ENCODE measurements at places on chromosomes 7 and 10.
A peak's percentile ranks its signal among the peaks of the same experiment; 100 is the strongest.

DNA sequence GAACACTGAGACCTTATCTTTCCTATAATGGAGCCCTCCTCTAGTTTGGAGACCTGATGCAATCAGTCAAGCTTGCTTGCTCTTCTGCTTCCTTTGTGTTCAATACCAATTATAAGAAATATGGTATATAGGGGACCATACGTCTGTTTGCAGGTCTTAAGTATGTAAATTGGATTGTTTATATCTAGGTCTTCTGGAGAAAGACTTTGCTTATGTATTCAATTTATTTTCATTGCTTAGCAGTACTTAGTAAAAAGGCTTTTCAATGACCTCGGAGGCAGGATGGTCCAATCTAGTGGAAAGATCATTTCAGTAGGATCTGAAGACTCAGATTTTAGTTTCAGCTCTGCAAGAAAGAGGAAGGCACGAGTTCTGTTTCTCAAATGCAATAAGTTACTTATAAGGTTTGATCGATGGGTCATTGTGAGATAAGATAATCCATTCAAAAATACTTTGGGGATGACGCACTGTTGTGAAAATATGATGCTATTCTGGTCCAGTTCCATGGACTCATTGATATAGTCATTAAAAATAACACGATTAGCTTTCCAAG is 571.6 kb downstream of the SH2D4B start:
- no peak overlapping the region for H3K27ac ChIP-seq
- no peak for DNase-seq
- no peaks in the 10 kb centered on the region for H3K36me3 ChIP-seq

- H3K4me3 ChIP-seq, result no peak overlapping the region
- no peak overlapping the region for H3K27ac ChIP-seq
- no peak for DNase-seq
Measured at GRCh38 chr7:42338916-42339540, 102.0 kb upstream of the GLI3 start.

DNA sequence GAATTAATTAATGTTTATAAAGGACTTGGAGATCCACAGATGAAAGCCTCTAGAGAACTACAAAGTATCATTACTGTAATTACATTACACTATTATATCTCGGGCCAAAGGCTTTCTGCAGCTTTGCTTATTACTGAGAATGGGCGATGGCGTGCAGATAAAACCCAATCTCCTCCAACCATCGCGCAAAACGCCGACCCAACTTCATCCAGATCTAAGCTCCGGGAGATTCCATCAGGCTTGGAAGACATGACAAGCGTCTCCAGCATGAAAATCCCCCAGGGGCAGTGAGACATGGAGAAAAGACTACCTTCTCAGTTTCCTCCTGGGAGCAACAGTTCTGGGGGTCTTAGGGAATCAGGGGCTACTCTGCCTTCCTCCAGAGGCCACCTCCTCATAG is 42.2 kb upstream of the CUX1 start:
- no peaks in the 10 kb centered on the region for H3K36me3 ChIP-seq
- H3K27ac ChIP-seq, result no peak overlapping the region
- peaks cover 4% of the 10 kb centered on the region for H3K27me3 ChIP-seq
- no peaks in the 10 kb centered on the region for H3K4me1 ChIP-seq
- DNase-seq, result no peak
- H3K4me3 ChIP-seq, result no peak overlapping the region

DNA sequence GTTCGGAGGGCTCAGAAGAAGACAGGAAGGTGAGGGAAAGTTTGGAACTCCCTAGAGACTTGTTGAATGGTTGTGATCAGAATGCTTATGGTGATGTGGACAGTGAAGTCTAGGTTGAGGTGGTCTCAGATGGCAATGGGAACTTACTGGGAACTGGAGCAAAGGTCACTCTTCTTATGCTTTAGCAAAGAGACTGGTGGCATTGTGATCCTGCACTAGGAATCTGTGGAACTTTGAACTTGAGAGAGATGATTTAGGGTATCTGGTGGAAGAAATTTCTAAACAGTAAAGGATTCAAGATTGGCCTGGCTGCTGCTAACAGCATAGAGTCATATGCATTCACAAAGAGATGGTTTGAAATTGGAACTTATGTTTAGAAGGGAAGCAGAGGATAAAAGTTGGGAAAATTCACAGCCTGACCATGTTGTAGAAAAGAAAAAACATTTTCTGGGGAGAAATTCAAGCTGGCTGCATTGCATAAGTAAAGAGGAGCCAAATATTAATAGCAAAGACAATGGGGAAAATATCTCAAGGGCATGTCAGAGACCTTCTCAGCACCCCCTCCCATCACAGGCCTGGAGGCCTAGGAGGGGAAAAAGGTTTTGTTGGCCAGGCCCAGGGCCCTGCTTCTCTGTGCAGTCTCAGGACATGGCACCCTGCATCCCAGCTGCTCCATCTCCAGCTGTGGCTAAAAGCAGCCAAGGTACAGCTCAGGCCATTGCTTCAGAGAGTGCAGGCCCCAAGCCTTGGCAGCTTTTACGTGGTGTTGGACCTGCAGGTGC is 26.0 kb upstream of the ARHGAP12 start:
- H3K4me1 ChIP-seq, result no peaks in the 10 kb centered on the region
- no peak for DNase-seq
- H3K27ac ChIP-seq, result no peak overlapping the region
- H3K4me3 ChIP-seq, result no peak overlapping the region

DNA sequence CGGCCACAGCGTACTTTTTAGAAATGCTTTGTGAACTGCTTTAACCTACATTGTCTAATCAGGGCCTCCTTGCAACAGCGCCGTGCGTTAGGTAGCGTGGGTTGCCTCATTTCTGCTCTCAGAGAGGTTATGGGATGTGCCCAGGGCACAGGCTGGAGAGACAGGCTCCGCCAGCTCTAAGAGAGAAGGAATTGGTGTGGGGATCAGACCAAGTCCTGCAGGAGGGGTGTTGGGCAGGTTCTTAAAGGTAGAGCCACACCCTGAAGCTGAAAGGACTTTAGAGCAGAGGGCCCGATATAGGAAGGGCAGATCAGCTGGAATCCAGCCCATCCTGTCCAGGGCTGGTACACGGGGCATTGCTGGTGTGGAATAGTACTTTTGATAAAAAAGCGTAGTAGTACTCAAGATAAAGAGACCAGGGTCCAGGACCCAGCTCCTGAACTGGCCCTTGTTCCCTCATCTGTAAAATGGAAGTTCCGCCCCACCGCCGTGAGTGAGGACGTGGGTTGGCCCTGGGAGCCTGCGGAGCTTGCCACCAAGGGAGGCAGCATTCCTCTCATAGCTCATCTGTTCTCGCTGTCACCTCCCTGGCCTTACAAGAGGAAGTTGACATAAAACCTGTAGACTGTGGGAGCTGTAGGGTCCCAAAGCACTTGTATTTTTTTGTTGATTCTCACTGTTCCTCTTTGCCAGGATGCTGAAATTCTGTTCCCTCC is 37.2 kb downstream of the TMEM120A start:
- peaks cover 5% of the 10 kb centered on the region for H3K4me1 ChIP-seq
- H3K36me3 ChIP-seq, result peaks cover 6% of the 10 kb centered on the region
- no peak overlapping the region for H3K4me3 ChIP-seq
- no peaks in the 10 kb centered on the region for H3K27me3 ChIP-seq

DNA sequence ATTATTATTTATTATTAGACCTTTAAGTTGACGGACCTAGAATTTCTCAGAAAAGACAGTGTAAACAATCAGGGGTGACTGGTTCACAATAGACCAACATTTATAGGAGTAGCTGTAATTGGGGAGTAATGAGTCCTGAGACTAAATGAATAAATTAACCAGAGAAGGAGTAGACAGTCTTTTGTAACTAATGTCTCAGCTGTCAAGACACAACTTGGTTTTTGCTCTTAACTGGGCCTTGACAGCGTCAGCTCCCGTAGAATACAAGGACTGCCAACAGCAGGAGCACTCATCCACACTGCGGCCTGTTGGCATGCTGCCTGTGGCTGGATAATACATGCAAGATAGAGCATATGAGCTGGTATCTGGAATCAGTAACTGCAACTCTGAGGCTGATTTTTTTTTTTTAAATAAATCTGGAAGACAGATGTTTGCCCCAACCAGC is 123.9 kb downstream of the CACNA2D1 start:
- H3K4me3 ChIP-seq, result no peak overlapping the region
- no peaks in the 10 kb centered on the region for H3K27me3 ChIP-seq
- no peak overlapping the region for H3K27ac ChIP-seq

DNA sequence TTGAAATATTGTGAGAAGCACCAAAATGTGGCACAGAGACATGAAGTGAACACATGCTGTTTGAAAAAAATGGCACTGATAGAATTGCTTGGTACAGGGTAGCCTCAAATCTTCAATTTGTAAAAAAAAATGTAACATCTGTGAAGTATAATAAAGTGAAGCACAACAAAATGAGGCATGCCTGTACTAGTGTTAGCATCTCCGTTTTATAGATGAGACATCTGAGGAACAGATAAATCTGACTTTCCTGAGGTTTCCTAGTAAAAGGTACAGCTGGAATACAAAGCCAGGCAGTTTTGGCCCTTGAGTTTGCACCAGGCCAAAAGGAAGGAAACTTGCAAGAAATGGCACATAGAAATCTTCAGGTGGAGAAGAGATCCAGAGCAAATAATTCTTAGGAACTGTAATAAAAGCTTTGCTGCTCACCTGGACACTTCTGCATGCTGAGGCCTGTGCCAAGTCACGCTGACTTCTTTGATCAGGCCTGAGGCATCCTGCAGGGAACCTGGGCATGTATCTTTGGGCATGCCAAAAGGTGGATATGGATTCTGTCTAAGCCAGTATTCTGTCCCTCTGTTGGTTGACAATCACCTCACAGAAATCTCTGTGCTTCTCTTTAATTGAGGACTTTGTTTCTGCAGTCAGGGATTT is 251.5 kb upstream of the PLPP4 start:
- no peak for DNase-seq
- H3K4me1 ChIP-seq, result no peaks in the 10 kb centered on the region
- H3K4me3 ChIP-seq, result no peak overlapping the region
- H3K36me3 ChIP-seq, result no peaks in the 10 kb centered on the region
- no peak overlapping the region for H3K27ac ChIP-seq

DNA sequence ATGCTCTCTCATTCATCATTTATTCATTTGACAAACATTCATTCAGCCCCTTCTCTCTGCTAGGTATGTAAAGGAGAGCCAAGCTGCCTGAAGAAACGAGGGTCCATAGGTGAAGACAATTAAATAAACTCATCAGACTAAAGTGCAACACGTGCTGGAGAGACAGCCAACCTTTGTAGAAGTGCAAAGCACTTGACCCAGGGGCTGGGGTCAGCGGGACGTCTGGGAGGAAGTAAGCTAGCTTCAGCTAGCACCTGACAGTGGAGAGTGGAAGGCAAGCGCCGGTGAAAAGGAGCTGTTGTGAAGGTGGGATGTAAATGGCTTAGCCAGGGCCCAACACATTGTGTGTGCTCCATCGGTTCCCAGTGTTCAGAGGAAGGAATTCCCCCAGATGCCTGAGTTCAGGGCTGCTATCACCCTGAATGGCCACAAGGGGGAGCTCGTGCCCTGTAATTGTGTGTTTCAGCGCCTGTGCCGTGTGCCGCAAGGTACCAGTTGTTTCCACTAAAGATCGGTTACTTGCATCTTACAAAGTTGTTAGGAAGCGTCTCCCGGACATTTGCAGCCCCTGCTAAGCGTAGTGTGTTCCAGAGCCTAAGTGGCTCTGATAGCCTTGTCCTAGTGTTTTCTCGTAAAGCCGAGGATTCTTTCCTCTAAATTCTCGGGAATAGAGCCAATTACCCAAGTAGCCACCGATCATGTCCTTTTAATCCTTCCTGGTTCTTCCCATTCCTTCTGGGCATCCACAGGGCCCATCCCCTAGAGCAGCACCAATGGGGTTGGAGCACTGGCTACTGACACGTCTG is 30.6 kb downstream of the TLX1 start:
- peak; percentile 64 for DNase-seq
- peaks cover 7% of the 10 kb centered on the region for H3K4me1 ChIP-seq
- no peaks in the 10 kb centered on the region for H3K27me3 ChIP-seq

DNA sequence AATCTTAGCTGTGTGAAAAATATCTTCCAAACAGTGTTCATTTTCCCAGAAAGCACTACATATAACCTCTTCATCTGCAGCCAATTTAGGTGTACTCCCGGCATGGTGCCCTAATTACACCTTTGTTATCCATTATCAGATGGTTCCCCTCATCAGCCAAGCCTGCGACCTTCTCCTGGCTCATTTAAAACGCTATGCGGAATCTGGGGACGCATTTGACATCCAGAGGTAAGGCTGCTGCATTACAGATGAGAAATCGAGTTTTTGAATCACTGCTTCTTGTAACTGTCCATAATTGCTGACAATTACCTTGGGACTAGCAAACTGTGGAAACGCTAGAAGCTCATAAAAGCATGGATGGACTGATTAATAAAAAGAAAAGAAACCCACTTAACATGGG is 109.5 kb downstream of the PARP12 start:
- H3K4me1 ChIP-seq, result no peaks in the 10 kb centered on the region
- no peaks in the 10 kb centered on the region for H3K27me3 ChIP-seq
- H3K4me3 ChIP-seq, result no peak overlapping the region
- no peaks in the 10 kb centered on the region for H3K36me3 ChIP-seq
- H3K27ac ChIP-seq, result no peak overlapping the region

DNA sequence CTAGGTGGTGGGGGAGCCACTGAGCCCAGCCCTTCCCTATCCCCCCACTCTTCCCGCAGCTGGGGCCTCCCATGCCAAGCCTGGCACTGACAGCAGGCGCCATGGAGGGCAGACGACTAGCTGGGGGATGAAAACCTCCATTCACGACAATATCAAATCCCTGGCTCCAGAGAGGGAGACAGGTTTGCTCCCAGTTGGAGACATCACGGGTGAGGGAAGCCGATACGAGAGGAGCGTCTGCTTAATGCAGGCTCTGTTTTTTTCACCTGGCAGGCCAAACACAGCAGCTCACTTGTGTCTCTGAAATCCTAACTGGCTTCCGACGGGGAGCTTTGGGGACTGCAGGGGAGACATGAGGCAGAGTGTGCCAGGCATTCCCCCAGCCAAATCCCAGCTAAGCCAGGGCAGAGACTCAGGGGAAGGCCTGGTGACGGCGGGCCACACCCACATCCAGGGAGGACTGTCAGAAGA is 307.4 kb upstream of the ZMIZ1 start:
- H3K4me1 ChIP-seq, result peaks cover 9% of the 10 kb centered on the region
- no peak for DNase-seq
- H3K4me3 ChIP-seq, result no peak overlapping the region
- no peak overlapping the region for H3K27ac ChIP-seq
- no peaks in the 10 kb centered on the region for H3K36me3 ChIP-seq

- no peak overlapping the region for H3K4me3 ChIP-seq
- H3K27me3 ChIP-seq, result no peaks in the 10 kb centered on the region
- no peak for DNase-seq
- H3K4me1 ChIP-seq, result peaks cover 9% of the 10 kb centered on the region
- no peak overlapping the region for H3K27ac ChIP-seq
- no peaks in the 10 kb centered on the region for H3K36me3 ChIP-seq
Measured at GRCh38 chr10:11515596-11516430, 95.6 kb downstream of the USP6NL start.

- no peaks in the 10 kb centered on the region for H3K4me1 ChIP-seq
- H3K27ac ChIP-seq, result no peak overlapping the region
- H3K36me3 ChIP-seq, result no peaks in the 10 kb centered on the region
- no peak for DNase-seq
- no peaks in the 10 kb centered on the region for H3K27me3 ChIP-seq
- H3K4me3 ChIP-seq, result no peak overlapping the region
Measured at GRCh38 chr10:23075672-23076071, 19.7 kb upstream of the MSRB2 start.

All from tibial nerve (tissue), 4 donors.